ENCODE measurements at places on chromosomes 5 and 9.

DNA sequence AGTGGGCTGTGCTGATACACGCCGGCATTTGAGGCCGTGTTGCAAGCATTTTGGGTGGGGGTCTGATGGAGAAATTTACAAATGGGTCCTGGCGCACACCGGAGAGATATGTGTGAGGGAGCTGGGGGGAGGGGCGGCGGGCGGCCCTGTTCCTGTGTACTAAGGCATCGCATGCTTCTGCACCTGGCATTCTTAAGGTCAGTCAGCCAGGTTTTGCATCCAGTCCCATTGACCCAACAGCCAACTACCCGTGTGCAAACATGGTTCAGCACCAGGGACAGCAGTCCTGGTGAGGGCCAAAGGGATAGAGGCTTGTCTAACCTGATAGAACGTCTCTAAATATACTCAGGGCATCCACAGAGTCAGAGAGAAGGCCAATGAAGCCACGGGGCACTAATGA is 839 bp downstream of the GABRG2 start:
- DNase-seq: no peak

GRCh38 chr9:82673919-82674318 is 389.0 kb downstream of the RASEF start:
- DNase-seq: no peak

- no peak for DNase-seq
These were observed 247.5 kb downstream of the GABRB2 start for GRCh38 chr5:161299053-161299452.

- no peak for DNase-seq
These were observed 188.6 kb upstream of the ISL1 start for GRCh38 chr5:51194671-51195070.

GRCh38 chr5:135007305-135007704 is 26.7 kb downstream of the PITX1 start:
- no peak for DNase-seq

GRCh38 chr5:149288436-149288835 is 16.8 kb downstream of the AFAP1L1 start:
- DNase-seq: no peak

- no peak for DNase-seq
These were observed 40.1 kb downstream of the TRPM6 start for GRCh38 chr9:74847478-74848152.

DNA sequence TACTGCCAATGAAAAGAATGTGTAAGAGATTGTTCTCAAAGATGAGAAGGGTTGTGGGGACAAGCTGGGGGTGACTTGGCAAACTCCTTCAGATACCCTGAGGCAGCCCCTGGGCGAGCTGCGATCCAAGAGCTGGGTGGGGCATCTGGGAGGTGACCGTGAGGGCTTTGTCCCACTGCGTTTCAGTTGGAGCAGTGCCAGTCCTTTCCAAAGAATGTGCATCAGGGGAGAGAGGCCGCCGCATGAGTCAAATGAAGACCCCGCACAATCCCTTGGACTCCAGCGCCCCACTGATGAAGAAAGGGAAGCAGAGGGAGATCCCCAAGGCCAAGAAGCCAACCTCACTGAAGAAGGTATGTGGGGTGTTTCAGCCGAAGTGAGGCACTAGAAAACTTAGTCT is 28.4 kb downstream of the SECISBP2 start:
- DNase-seq: no peak

GRCh38 chr9:125996791-125997190 is 249.6 kb downstream of the PBX3 start:
- DNase-seq: no peak
